ENCODE measurements at places on chromosomes 2 and 18.

- DNase-seq, result no peak
Observed at GRCh38 chr18:59610546-59611140, 86.6 kb downstream of the CCBE1 start.

DNA sequence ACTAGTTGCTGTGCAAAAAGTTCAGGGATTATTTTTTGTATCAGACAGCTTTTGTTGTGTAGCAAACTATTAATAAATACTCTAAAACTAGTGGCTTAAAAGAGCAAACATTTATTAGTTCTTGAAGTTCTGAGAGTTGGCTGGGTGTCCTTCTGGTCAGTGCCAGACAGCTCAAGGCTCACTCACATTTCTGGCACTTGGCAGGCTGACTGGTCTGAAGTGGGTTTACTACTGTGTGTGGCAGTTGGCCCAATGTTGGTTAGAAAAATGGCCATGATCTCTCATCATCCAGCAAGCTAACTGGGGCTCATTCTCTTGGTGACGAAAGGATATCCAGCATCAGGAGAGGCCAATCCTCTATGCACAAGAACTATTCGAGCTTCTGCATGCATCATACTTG is 71.4 kb upstream of the ZNF385B start:
- DNase-seq, result no peak

DNA sequence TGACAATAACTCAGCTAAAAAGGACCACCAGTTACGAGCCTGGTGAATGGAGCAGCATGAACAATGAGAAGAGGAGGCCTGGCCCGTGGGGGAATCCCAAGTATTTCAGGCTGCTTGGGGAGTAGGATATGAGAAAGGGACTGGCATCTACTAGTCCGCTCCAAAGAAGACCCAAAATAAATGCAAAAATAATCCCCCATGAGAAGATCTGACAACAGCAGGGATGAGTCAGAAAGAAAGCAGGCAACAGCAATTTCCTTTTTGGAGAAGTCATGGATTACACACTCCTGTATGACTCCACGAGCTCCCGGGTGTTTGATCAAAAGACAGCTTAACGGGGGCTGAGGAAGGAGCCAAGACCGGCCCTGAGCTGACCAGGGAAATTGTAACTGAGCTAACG is 111.4 kb downstream of the SOX11 start:
- no peak for DNase-seq

DNA sequence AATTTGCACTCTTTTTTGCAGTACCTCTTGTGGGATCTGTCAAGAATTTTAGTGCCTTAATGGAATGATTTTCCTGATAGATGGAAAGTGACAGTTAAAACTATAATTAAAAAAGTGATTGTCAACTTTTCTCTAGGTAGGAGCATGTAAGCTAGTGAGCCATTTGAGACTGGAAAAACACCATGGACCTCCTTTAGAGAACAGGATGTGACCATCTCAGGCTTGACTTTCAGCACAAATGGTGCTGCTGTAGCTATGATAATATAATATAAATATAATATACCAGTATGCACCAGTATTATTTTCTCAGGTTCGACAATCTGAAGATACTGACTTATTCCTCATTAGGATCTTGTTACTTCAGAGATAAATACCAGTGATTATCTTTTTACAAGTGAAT is 27.8 kb downstream of the ZNF236 start:
- DNase-seq, result no peak

- DNase-seq, result no peak
Observed at GRCh38 chr18:75142677-75143076, 66.3 kb downstream of the PTGR3 start.

Measured in stimulated activated CD8-positive, alpha-beta memory T cell treated with anti-CD3 and anti-CD28 coated beads, Interleukin-7, amount 100 ng/mL, for 48 hours (primary cell).